ENCODE measurements at places on chromosomes 3 and 15.

GRCh38 chr15:81239190-81239589 lies 42.5 kb downstream of the IL16 start:
- no peaks in the 10 kb centered on the region for H3K27me3 ChIP-seq
- no peak overlapping the region for H3K27ac ChIP-seq
- H3K4me1 ChIP-seq, result peaks cover 24% of the 10 kb centered on the region
- no peak overlapping the region for H3K4me3 ChIP-seq
- no peak for DNase-seq

DNA sequence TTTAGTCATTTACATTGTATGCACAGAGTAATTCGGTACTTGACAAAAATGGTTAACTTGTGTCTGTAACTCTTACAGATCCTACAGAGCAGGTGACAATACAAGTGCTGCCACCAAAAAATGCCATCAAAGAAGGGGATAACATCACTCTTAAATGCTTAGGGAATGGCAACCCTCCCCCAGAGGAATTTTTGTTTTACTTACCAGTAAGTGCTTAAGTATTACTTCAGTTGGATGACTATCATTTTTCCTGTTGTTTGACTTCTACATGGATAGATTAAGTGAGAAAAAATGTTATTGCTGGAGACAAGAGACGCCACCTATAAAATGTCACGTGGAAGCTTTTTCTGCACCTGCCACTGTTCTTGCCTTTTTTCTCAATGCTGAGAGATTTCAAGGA lies 173.2 kb downstream of the ALCAM start:
- no peak for DNase-seq
- H3K4me3 ChIP-seq, result no peak overlapping the region
- no peaks in the 10 kb centered on the region for H3K27me3 ChIP-seq
- peaks cover 11% of the 10 kb centered on the region for H3K4me1 ChIP-seq

DNA sequence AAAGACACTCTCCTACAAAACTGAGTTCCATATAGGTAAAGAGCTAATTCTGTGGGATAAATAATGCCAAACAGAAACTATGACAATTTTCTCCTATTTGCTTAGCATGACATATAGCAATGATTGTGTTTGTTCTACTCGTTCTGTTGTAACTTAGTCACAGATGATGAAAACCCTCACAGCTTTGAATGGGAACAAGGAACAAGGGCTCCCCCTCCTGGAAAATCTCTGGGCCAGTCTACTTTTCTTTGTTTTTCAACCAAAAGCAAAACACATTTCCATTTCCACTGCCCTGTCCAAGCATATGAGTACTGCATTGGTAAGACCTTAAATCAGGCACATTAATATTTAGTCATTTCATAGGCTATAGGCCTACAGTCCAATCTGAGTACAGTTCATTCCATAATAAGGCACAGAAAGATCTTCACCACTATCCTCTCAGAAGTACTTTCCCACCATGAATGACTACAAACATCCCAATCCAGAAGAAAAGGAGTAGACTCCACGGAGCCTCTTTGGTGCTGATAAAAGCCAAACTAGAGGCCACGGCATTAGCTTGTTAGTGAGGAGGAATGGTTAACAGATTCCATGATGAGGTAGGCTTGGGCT lies 67.1 kb downstream of the ATP8B4 start:
- H3K4me3 ChIP-seq, result no peak overlapping the region
- DNase-seq, result peak; percentile 58
- H3K27me3 ChIP-seq, result no peaks in the 10 kb centered on the region
- H3K27ac ChIP-seq, result no peak overlapping the region
- no peaks in the 10 kb centered on the region for H3K36me3 ChIP-seq

DNA sequence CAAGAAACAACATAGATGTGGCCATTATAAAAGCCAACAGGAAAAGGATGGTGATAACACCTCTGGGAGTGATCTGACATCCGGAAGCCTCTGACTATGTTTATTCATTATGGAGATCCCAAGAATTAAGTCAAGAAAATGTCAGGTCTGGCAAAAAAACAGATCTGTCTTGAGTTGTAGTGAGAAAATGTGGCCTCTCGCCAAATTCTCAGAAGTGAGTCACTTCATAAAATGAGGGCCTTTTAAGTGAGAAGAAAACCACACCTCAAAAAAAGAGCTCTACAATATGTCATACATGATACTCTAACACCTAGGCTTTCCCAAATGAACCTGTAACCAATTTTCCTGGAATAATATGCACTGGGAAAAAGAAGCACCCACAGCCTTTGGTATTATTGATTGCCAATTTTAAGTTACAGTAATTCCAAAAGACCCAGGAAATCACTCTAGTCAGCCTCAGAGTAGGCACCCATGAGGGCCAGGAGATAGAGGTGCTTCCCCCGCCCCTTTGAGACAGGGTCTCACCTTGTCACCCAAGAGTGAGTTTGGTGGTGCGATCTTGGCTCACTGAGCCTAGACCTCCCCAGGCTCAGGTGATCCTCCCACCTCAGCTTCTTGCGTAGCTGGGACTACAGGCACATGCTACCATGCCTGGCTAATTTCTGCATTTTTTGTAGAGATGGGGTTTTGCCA lies 38.0 kb downstream of the CCR3 start:
- peak; percentile 15 for DNase-seq
- H3K27ac ChIP-seq, result no peak overlapping the region
- H3K4me3 ChIP-seq, result no peak overlapping the region
- H3K27me3 ChIP-seq, result no peaks in the 10 kb centered on the region
- no peaks in the 10 kb centered on the region for H3K36me3 ChIP-seq

GRCh38 chr3:66297900-66298299 lies 77.1 kb downstream of the SLC25A26 start:
- H3K27ac ChIP-seq, result no peak overlapping the region
- H3K27me3 ChIP-seq, result no peaks in the 10 kb centered on the region
- no peak overlapping the region for H3K4me3 ChIP-seq
- H3K4me1 ChIP-seq, result no peaks in the 10 kb centered on the region
- DNase-seq, result no peak

DNA sequence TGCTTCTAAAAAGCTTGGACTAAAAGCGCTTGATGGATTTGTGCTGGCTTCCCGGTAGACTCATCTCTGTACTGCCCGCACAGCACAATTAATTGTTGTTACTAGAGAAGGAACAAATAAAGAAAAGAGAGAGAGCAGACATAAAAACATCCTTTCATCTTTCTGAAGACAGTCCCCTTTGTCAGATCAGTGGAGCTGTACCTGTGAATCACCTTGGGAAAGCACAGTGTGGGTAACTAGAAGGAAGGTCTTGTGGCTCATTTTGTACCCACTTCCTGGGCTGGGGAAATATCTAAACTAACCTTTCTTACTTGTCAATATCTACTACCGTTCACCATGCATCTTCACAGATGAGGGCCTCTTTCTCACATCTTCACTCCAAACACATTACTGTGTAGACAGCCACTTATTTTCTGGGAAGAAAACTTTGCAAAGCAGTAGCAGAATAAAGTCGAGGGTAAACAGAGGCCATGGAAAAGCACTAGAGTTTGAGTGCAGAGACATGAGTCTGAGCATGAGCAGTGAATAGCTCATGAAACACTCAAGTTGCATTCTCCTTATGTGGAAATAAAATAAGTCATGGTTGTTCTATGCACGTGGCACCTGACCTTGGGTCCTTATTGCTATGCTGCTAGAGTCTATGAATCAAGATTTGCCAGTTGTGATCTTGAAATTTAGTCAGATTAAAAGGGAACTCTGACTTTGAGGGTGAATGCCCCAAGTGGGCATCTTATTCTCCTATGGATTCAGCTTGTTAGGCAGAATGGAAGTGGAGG lies 169.3 kb downstream of the LPP start:
- no peaks in the 10 kb centered on the region for H3K27me3 ChIP-seq
- no peak overlapping the region for H3K4me3 ChIP-seq
- H3K4me1 ChIP-seq, result peaks cover 18% of the 10 kb centered on the region
- no peak for DNase-seq
- no peak overlapping the region for H3K27ac ChIP-seq

- H3K27ac ChIP-seq, result no peak overlapping the region
- no peaks in the 10 kb centered on the region for H3K36me3 ChIP-seq
- peaks cover 23% of the 10 kb centered on the region for H3K4me1 ChIP-seq
Observed at GRCh38 chr3:43783987-43784639, 93.4 kb downstream of the ABHD5 start.

- H3K27ac ChIP-seq, result no peak overlapping the region
- no peaks in the 10 kb centered on the region for H3K4me1 ChIP-seq
- H3K27me3 ChIP-seq, result no peaks in the 10 kb centered on the region
- no peak for DNase-seq
Observed at GRCh38 chr3:128307029-128307633, 153.8 kb downstream of the EEFSEC start.

DNA sequence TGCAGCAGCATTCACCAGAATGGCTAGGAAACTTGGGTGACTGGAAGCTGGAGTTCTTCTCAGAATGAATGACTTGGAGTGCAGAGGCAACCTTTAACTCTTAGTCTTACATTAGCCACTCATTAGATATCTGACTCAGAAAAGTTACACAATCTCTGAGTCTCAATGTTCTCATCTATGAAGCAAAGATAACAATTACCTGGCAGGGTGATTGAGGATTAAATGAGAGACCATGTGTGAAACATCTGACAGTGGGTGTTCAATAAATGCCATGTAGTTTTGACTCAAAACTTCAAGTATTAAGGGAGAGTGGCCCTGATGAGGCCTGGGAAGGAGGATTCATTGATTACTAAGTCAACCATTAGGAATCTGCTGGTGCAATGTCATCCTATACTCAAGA lies 48.3 kb downstream of the MRPL3 start:
- H3K36me3 ChIP-seq, result no peaks in the 10 kb centered on the region
- H3K27me3 ChIP-seq, result no peaks in the 10 kb centered on the region
- DNase-seq, result no peak
- no peak overlapping the region for H3K4me3 ChIP-seq
- H3K27ac ChIP-seq, result no peak overlapping the region

GRCh38 chr3:116776880-116777785 lies 67.6 kb downstream of the TUSC7 start:
- no peaks in the 10 kb centered on the region for H3K36me3 ChIP-seq
- H3K27me3 ChIP-seq, result no peaks in the 10 kb centered on the region
- H3K4me1 ChIP-seq, result no peaks in the 10 kb centered on the region
- no peak overlapping the region for H3K4me3 ChIP-seq
- no peak for DNase-seq

- peaks cover 41% of the 10 kb centered on the region for H3K4me1 ChIP-seq
- H3K27me3 ChIP-seq, result no peaks in the 10 kb centered on the region
- DNase-seq, result peak; percentile 46
- H3K27ac ChIP-seq, result peak overlapping the region; percentile 74
- peaks cover 36% of the 10 kb centered on the region for H3K36me3 ChIP-seq
Observed at GRCh38 chr3:11211531-11212298, 57.4 kb downstream of the HRH1 start.

DNA sequence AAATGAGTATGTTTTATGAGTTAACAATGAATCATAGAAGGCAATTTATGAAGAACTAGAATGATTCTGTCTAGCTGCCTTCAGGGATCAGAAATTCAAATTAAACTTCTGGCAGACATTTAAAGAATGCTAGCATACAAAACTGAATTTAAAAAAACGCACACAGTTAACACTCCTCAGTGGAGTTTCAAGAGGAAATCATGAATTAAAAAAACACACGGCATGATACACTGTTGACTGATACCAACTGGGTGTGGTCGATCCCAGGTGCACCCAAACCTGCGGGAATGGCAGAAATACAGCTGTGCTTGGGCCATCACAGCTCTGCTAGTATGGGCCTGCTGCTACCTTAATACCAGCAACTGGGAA lies 526.0 kb downstream of the FOXP1 start:
- no peak overlapping the region for H3K4me3 ChIP-seq
- H3K36me3 ChIP-seq, result peaks cover under 1% of the 10 kb centered on the region
- H3K27me3 ChIP-seq, result no peaks in the 10 kb centered on the region
- DNase-seq, result no peak
- no peak overlapping the region for H3K27ac ChIP-seq

- no peaks in the 10 kb centered on the region for H3K27me3 ChIP-seq
- no peak overlapping the region for H3K27ac ChIP-seq
- H3K4me3 ChIP-seq, result no peak overlapping the region
- H3K4me1 ChIP-seq, result peaks cover 19% of the 10 kb centered on the region
- no peak for DNase-seq
- H3K36me3 ChIP-seq, result no peaks in the 10 kb centered on the region
Observed at GRCh38 chr3:14298991-14299555, 103.3 kb upstream of the SLC6A6 start.

DNA sequence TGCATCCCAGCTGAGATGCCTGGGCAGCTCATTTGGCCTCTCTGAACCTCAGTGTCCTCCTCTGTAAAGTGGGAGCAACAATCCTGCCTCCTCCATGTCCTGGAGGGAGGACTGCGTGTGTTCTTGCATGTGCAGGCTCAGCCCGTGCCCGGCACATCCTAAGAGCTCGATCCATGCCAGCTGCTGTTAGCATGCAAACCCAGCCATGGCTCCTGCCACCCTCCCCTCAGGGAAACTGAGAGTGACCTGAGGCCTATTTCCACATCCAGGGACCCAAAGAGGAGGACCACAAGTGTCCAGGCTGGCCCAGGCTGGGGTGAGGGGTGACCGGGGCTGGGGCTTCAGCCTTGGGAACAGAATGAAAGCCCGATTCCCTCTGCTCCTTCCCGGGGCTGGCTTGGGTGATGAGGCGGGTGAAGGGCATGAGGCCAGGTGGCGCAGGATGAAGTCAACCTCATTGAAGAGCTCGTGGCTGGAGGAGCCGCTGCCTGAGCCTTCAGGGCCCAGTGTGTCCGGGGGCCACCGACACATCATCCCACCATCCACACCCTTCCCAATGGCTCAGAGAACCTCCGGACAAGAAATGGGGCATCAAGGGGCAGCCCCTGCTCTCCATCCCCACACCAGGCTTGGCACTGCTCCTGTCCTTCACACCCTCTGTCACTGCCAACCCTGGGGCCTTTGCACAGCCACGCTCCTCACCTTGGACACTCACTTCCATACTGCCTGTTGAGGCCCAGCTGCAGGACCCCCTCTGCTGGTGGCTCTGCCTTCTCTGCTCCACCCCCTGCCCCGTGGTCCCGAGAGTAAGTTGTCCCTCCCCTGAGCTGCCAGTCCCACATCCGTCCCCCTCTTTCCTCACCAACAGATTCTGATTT lies 42.5 kb downstream of the ADAMTS7 start:
- H3K36me3 ChIP-seq, result no peaks in the 10 kb centered on the region
- no peak for DNase-seq
- no peaks in the 10 kb centered on the region for H3K4me1 ChIP-seq
- no peak overlapping the region for H3K27ac ChIP-seq
- no peak overlapping the region for H3K4me3 ChIP-seq

GRCh38 chr3:48404440-48405342 lies 25.2 kb downstream of the PLXNB1 start:
- no peaks in the 10 kb centered on the region for H3K36me3 ChIP-seq
- H3K4me1 ChIP-seq, result peaks cover 13% of the 10 kb centered on the region
- H3K27me3 ChIP-seq, result no peaks in the 10 kb centered on the region
- no peak for DNase-seq

Measured in SJSA1 (cell line).